ENCODE measurements at places on chromosomes 2 and 18.

- DNase-seq: peak; percentile 24
Observed at GRCh38 chr18:63444580-63444979, 22.3 kb upstream of the VPS4B start.

GRCh38 chr18:22915337-22915736 is 17.8 kb upstream of the RBBP8 start:
- no peak for DNase-seq

GRCh38 chr2:234536178-234536965 is 39.5 kb upstream of the ARL4C start:
- no peak for DNase-seq

DNA sequence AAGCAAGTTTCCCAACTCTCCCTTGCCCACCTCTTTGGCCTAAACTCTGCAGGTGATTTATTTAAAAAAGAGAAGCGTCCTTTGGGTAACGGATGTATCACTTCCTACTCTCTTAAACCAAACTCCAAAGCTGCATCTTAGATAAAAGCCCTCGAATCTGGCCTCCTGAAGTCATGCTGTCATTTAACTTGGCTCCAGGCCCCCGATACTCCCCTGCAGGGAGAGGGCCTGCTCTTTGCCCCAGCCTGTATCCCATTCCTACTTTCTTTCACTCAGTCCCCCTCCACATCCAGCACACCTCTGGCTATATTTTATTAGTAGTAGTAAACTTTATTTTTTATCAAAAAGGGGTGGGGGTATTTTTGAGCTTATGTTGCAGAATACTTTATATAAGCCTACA is 19.0 kb downstream of the TEKT4 start:
- DNase-seq: no peak

DNA sequence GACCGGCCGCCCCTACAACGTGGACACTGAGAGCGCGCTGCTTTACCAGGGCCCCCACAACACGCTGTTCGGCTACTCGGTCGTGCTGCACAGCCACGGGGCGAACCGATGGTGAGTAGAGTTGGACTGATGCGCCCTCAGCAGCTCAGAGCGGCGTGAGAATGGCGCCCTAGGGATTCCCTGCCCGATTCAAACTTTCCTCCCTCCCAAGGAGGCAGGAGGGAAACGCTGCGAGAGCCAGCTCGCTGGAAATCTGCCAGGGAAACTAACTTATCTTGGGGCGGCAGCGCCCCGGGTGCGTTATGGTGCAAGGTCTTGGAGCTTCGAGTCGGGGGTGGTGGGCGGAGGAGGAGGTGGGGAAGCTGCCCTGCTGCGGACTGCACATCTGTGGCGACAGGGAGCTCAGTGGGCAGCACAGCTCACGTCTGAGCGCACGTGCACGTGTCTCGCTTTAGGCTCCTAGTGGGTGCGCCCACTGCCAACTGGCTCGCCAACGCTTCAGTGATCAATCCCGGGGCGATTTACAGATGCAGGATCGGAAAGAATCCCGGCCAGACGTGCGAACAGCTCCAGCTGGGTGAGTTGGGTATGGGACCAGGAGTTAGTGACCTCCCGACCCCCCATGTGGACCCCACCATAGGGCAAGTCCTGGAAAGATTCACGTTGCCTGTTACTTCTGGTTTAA is 697 bp downstream of the ITGA4 start:
- peak; percentile 23 for DNase-seq

GRCh38 chr2:67164771-67165522 is 232.2 kb upstream of the ETAA1 start:
- DNase-seq: no peak

GRCh38 chr2:32688541-32688940 is 60.7 kb downstream of the TTC27 start:
- no peak for DNase-seq

DNA sequence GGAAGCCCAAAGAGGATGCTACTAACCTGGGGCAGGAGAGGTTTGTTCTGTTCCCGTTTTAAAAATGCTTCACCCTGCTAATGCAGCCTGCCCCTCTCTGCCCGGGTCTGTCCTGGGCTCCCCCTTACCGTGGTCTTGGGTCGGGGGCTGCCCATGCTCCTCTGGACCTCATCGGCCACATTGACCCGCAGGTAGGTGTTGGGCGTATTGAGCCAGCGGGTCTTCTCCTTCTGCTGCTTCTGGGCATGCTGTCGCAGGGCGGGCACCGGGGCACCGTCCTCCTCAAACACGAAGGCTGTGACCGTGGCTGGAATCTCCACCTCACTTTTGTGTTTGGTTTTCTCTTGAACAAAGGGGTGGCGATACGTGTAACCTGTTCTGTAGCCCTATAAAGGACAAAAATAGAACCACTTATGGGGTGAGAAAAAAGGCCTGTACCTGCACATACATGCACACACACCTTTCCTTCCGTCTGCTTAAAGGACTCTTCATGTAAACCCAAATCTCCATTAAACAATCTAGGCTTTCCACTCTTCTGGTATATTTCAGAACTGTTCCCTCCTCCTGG is 89.3 kb downstream of the ADD2 start:
- no peak for DNase-seq

DNA sequence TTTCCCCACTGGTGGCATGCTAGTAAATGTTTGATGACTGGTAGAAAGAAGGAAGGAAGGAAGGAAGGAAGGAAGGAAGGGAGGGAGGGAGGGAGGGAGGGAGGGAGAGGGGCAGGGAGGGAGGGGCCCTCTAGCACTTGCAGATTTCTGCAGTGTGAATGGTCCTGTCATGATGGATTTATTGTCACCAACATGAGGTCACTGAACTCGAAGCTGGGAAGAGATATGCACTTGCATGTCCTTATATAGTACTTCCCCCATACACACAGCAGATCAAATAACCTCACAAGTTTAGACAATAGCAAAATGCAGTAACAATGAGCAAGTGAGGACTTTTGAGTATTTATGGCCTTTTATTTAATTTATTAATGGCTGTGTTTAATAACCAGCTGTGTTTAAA is 44.5 kb upstream of the CXCR4 start:
- no peak for DNase-seq

DNA sequence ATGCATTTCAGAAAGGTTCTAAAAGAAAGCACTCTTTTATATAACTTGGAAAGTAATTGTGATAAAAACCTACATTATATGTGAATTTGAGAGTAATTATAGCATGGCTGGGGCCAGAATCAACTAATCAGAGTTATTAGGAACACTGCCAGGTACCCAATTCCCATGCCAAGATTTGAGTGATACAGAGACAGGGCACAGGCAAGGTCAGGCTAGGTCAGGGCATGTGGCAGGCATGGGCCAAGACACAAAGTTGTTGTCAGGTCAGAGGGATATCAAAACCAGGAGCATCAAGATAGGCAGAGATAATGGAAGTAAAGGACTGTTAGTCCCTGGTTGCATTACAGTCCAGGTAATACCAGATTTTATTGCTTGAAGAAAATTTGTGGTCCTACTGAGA is 87.4 kb downstream of the MYO3B start:
- no peak for DNase-seq

DNA sequence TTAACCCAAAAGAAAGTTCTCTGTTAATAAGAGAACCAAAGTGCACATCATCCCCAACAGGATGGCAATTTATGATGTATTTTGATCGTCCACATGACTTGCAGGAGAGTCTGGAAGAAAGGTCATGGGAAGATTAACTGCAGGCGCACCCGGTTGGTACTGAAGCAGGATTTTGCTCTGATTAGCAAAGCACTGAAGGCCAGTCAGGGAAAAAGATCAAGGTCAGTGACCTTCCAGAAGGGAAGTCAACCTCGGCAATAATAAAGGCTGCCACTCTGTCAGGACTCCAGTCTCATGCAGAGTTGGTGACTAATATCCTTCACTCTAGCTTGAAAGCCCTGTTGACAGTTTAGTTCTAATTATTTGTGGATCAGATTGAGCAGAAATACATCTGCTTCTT is 432.7 kb upstream of the RAB12 start:
- no peak for DNase-seq

- no peak for DNase-seq
Observed at GRCh38 chr2:100206731-100207255, 64.4 kb upstream of the AFF3 start.

GRCh38 chr2:46644690-46645385 is 165.5 kb downstream of the TMEM247 start:
- no peak for DNase-seq

DNA sequence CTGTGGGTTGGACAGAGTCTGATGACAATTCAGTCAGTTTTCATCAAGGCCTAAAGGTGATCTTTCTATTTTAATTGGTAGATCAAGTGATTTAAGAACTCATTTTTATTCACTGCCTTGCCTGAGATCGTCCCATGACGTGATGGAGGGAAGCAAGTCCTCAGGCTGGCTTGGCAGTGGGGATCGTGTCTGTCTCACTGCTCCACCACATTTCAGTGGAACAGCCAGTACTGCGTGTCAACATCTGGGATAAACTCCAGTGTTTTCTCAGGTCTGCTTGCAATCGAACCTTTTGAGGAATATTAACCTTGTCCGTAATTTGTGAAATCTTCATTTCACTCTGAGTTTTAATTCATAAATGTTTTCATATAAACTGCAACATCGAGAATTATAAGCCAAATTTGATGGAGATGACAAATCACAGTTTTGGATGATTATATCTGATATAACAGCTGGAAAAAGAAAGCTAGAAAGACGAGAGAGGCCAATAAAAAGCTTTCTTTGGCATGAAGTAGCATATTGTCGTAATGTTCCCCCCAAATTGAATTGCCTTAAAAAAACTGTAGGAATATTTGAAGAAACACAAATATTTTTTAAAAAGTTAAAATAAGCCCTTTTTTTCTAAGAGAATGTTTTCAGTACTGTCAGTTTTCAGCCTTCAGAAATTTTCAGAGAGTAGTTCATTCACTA is 414.7 kb upstream of the SPRED2 start:
- no peak for DNase-seq

DNA sequence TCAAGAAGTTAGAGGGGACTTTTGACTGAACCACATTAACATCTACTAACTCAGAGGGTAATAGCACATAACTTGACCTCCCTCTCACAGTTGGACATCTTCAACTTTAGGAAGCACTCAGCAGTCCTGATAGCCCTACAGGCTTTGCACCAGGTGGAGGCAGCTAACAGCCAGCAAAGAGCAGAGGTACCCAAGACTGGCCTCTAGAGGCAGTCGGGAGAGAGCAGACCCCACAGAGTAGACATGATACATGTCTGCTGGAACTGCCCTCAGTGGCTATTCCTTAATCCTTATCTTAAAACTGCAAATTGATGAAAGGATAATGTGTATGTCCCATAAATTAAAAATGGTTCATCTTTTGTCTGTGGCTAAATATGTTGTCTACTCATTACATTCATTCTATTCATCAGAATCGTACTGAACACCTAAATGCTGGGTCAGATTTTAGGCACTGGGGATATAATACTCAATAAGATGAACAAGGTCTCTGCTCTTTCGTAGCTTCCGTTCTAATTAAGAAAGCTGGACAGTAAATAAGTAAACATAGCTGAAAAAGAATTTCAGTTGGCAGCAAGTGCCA is 49.8 kb downstream of the CAB39 start:
- peak; percentile 53 for DNase-seq

GRCh38 chr2:40279001-40279400 is 172.9 kb downstream of the SLC8A1 start:
- no peak for DNase-seq

GRCh38 chr2:177964892-177965291 is 107.7 kb downstream of the PDE11A start:
- DNase-seq: no peak

- no peak for DNase-seq
Observed at GRCh38 chr2:236601316-236602202, 31.9 kb downstream of the ACKR3 start.

DNA sequence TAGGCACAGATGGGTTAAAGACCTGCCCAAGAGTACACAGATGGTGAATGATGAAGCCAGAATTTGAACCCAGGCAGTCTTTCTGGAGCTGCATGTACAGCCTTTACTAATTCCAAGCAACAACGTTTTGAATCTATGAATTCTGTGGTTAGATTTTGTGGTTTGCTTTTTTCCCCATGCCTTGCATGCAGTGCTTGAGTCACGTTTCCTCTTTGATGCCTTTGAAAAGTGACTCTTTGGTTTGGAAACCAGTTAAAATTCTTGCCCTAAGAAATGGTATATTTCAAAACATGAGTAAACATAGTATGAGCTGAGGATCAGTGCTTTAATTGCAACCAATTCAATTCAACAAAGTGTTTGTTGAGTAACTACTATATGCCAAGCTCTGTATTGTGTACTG is 48.2 kb upstream of the PPM1B start:
- no peak for DNase-seq

DNA sequence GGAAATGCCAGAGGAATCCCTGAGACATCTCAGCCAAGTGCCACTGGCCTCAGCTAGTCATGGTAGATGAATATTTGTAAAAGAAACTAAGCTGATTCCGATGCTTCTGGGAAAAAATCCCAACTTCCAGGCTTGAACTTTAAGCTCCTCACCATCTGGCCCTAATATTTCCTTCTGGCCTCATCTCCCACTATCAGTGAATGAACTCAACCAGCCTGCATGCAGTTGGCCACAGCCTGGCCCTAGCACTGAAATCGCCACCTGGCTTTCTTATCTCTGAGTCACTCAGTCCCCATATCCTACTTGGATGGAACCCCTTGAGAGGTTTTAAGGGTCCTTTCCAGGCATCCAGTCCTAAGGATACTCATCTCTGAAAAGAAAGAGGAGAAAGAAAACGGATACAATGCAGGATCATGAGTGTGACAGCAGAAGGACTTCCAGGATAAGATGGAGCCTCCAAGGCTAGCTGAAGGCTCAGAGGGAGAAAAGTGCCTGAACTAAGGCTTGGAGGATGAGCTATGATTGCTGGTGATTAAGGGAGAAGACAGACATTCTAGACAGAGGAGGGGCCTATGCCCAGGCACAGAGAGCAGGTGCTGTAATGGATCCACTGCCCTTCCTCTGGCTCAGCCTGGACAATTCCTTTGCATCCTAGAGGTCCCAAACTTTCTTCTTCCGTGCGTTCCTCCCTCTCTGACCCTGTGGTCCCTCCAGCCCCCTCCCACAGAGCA is 141.5 kb upstream of the MYCN start:
- no peak for DNase-seq

DNA sequence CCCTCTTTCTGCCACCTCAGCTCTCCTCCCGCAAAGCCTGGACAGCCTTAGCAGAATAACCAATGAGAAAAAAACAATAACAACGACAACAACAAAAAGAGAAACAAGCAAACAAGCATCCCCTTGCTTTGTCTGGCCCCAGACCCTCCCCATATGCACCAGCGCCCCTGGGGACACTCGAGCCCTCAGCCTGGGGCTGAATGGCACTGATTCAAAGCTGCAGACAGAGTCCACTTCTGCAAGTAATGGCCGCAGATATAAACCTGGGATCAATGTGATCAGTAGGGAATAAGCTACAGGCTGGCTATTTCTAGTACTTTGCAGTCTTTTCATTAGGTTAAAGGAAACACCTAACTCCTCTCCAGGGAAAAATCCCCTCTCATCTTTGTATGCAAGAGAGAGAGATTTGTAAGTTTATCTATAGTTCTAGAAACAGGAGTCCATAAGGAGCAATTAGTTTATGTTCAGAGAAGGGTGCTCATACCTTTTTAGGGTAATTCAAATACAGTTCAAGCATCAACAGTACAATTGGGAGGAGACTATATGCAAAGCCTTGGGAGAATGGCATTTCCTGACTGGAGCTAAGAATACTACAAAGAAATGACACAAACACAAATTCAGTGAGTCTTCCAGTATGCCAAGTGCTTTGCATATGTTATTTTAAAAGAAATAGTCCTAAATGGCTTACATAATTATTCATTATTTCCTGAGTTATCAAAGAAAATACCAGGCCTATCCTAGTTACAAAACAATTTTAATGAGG is 122.3 kb upstream of the DDX18 start:
- no peak for DNase-seq
